ENCODE measurements at places on chromosomes 12 and 14.

- DNase-seq = no peak
Observed at GRCh38 chr12:128829861-128830504, 6.2 kb upstream of the SLC15A4 start.

DNA sequence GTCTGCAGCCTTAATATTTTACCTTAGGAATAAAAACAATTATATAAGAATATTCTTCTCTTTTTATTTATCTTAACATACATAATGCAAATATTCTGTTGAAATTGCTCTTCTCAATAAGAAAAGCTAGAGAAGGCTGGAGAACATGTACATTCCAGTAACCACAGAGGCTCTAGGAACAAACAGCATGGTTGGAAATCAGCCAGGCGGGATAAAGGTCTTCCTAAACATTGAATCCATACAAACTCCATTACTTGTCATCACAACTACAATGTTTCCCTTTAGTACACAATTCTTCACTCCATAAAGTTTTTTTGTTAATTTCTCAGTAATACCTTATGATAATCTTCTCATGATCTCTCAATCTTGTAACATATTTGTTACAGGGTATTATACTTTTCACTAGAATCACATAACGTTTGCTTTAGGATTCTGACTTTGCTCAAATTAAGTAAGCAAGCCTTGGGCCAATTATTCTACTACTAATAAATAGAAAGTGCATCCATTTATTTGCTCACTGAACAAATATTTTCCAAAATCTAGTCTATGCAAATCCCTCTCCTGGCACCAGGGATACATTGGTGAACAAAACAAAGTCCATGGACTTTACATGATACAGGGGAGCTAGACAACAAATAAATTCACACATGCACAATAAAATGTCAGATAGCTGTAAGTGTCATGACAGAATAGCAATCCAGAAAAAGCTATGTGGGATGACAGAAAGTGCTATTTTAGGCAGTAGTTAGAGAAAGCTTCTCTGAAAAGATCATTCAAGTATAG is 237.5 kb upstream of the TMTC1 start:
- DNase-seq = no peak

GRCh38 chr14:104682107-104682593 is 7.3 kb upstream of the INF2 start:
- DNase-seq = no peak

DNA sequence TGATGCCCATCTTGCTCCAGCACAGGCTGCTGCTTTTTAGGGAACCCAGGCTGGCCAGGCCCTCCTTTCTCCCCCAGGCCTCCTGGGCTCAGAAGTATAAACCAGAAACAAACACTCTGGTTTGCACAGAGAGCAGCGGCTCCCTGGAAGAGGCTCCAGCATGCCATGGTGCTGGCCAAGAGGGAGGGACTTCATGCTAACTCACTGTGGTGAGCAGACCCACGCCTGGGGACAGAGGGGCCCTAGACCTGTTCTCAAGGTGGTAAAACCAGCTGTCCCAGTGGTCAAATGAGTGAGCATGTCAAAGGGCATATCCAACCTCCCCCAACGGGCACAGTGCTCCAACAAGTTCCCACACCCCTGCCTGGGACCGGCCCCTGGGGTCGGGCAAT is 15.5 kb downstream of the BCL11B start:
- DNase-seq = no peak

GRCh38 chr14:105885561-105886320 is 359.4 kb downstream of the TMEM121 start:
- DNase-seq = no peak

DNA sequence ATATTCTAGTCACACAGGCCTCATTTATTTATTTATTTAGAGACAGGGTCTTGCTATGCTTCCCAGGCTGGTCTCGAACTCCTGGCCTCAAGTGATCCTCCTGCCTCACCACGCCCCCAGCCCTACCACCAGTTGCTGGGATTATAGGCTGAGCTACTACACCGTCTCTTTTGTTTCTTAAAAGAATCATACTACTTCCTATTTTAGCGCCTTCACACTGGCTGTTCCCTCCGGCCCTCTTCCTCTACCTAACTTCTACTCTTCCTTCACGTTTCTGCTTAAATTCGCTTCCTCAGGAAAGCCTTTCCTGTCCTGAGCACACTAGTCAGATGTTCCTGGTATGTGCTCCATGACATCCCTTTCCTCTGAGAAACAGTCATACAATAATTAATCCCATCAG is 6.4 kb upstream of the MRPL42 start:
- DNase-seq = no peak

GRCh38 chr14:62491146-62491545 is 554.1 kb downstream of the KCNH5 start:
- DNase-seq = no peak

GRCh38 chr12:52857500-52857899 is 8.7 kb upstream of the KRT78 start:
- no peak for DNase-seq

- no peak for DNase-seq
Observed at GRCh38 chr12:65755596-65755978, 68.7 kb upstream of the HMGA2 start.

GRCh38 chr14:95137804-95138167 is 19.5 kb downstream of the DICER1 start:
- no peak for DNase-seq
